Transverse colon (tissue), 4 donors: ENCODE measurements at places on chromosomes 13 and 19.

- no peak for DNase-seq
Measured at GRCh38 chr19:57473646-57474045, 3.7 kb downstream of the ZNF772 start.

DNA sequence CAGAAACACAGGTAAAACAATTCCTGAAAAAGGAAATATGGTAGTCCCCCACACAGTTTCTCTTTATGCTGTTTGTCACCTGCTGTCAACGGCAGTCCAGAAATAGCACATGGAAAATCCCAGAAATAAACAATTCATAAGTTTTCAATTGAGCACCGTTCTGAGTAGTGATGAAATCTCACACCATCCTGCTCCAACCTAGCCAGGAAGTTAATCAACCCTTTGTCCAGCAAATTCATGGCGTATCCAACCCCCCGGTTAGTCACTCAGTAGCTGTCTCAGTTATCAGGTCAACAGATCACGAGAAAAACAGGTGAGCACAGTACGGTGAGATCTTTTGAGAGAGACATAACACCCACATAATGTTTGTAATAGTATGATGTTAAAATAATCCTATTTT is 74.2 kb downstream of the TUBGCP3 start:
- DNase-seq: no peak

GRCh38 chr19:42468273-42468796 is 25.6 kb upstream of the CXCL17 start:
- peak; percentile 68 for DNase-seq

- DNase-seq: no peak
Measured at GRCh38 chr13:68254151-68254550, 1024.0 kb upstream of the PCDH9 start.

DNA sequence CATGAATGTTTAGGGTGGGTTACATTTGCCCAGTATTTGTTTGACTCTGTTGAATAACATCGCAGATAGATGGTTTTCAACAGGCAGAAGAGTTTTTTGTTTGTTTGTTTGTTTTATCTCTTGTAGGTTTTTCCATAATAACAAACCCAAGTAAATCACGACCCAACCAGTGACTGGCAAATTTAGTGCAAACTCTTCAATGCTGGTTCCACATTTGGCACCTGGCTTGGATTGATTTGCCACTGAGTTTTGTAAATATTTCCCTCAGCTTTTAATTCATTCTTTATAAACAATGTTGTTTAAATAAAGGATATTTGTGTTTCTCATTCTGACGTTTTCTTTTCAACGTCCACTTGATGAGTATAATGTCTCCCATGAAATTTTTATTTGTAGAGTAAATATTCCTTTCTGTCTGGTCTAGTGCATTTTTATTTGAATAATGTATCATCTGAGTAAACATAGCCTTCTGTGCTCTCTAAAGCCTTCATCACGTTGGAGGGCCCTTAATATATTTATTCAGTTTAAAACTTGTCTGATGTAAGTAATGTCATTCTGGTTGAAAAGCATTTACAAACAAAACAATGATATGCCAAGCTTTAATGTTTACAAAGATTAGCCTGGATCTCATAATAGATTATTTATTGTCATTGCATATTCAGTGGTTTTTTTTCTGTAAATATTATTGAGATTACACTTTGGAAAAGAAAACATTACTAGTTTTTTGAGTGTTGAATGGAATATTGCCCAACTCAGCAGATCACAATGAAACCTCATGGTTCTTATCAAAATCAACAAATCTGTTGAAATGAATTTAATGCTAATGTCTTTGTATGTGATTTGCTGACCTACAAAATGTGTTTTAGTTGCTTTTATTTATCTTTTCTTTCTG is 90.4 kb upstream of the PEG3 start:
- DNase-seq: no peak

- DNase-seq: no peak
Measured at GRCh38 chr13:74205313-74205690, 71.1 kb upstream of the KLF12 start.

- no peak for DNase-seq
Measured at GRCh38 chr13:98033277-98034247, 80.1 kb downstream of the IPO5 start.

GRCh38 chr13:27679896-27680295 is 58.2 kb downstream of the POLR1D start:
- DNase-seq: no peak

- no peak for DNase-seq
Measured at GRCh38 chr19:8004723-8005513, 523 bp downstream of the ELAVL1 start.

GRCh38 chr19:17539238-17540117 is 16.0 kb upstream of the COLGALT1 start:
- DNase-seq: peak; percentile 90

DNA sequence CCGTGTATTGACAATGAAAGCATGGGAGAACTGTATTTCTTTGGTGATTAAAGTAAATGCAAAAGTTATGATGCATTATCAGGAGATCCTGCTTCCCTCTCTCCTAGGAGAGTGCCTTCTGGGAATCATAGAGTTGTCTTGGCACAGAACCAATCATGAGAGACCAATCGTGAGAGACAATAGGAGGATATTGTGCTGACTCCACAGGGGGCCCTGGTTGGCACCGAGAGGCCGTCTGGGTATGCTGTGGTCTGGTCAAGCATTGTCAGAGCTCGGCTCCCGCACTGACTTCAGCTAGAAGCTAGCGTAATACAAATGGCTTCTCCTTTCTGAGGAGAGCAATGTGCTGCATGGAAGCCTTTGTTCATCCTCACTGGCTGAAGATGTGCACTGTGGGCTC is 131.5 kb upstream of the GJB6 start:
- no peak for DNase-seq

DNA sequence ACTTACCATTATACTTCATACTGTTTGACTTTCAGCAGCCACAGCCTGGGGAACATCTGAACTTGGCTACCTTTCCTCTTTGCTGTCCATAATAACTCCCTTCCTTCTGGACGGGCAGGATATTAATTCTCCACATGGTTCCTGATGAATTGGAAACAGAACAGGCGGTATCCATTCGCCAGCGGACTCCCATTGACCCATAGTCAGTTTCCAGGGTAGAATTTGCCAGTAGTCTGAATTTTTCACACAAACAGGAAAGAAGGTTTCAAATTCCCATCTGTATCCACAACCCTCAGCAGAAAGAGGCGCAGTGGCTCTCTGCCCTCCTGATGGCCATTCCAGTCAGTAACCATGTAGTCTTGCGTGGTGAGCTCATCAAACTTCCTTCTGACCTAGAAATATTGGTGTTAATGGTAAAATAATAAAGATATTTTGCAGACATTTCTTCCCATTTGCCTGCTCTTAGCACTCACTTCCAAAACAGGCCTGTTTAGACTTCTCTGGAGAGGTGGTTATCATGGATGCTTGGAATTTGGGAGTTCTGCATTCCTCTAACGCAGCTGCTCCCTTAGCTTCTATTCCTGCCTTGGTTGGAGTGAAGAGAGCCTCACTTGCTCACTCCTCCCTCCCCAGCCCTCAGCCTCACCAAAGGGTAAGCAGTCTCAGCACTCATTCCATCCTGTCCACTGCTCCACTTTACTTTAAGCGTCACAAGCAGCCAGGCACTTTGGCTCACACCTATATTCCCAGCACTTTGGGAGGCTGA is 75.0 kb upstream of the OXGR1 start:
- no peak for DNase-seq

- peak; percentile 48 for DNase-seq
Measured at GRCh38 chr19:16435238-16435917, 36.4 kb downstream of the EPS15L1 start.

DNA sequence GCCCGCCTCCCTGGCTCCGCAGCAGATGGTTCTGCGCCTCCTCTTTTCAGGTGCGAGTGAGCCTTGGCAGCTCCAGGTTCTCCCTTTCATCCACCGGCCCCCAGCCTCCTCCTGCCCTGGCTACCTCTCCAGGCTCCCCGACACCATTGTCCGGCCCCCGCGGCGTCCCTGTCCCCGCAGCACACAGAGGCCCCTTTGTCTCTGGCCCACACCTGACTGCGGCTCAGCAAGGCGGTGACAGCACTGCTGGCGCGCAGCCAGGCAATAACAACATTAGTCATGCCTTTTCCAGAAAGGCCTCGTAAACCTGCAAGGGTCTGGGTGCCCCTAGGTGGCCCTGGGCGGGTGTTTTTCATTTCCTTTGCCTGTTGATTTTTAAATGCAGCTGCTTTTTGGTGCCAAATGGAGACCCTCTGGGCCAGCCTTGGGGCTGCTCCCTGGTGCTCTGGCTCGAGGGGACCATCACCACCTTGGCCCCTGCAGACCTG is 73.2 kb upstream of the MEDAG start:
- peak; percentile 94 for DNase-seq

DNA sequence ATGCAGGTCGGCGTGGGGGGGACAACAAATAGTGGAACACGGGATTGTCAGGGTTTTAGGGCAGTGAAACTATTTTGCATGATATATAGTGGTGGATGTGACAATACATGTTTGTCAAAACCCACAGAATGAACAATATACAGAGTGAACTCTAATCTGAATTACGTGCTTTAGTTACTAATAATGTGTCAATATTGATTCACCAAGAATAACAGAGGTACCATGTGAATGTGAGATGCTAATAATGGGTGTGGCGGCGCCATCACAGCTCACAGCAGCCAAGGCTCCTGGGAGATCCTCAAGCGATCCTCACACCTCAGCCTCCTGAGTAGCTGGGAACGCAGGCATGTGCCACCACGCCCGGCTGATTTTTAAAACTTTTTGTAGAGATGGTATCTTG is 12.9 kb downstream of the ELAVL1 start:
- DNase-seq: no peak

DNA sequence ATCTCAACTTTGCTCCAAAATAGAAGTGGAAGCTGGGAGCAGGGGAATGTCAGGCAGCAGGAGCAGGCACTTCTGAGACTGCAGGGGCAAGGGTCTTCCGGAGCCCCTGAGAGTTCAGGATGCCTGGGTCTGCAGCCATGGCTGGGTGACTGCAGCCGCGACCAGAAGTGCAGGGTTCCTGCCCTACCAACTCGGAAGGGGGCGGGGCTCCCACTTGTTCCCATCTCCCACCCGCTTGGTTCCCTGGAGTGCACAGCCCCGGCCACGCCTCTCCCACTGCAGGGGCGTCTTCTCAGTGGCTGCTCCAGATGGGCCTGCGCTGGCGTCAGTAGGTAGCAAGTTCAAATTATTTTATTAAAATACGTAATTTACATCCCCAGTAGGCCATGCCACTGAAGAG is 1631.7 kb downstream of the OLFM4 start:
- DNase-seq: no peak

DNA sequence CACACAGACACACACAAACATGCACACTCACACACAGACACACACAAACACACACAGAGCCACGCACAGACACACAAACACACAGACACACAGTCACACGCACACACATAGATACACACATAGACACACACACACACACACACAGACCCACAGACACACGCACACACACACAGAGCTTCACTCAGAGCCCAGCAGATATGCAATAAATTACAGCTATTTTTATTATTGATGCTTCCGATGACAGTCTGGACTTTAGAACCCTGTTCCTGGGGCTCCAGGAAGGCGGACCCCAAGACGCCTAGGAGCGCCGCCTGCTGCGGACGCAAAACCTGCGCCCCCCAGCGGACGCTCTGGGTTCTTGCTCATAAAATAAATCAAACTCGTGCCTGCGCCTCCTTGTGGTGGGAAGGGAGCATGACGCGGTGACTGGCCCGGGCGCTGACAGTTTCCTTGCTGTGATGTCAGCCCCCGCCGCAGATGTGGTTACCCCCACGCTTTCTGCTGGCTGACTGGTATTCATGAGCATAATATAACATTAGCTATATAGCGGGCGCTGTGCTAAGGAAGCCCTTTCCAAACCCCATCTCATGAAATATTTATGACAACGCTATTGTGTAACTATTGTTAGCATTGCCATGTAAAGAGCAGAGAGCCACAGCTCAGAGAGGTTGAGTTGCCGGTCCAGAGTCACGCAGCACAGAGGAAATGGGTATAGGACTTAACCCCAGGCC is 64.4 kb upstream of the TM9SF2 start:
- DNase-seq: peak; percentile 90

DNA sequence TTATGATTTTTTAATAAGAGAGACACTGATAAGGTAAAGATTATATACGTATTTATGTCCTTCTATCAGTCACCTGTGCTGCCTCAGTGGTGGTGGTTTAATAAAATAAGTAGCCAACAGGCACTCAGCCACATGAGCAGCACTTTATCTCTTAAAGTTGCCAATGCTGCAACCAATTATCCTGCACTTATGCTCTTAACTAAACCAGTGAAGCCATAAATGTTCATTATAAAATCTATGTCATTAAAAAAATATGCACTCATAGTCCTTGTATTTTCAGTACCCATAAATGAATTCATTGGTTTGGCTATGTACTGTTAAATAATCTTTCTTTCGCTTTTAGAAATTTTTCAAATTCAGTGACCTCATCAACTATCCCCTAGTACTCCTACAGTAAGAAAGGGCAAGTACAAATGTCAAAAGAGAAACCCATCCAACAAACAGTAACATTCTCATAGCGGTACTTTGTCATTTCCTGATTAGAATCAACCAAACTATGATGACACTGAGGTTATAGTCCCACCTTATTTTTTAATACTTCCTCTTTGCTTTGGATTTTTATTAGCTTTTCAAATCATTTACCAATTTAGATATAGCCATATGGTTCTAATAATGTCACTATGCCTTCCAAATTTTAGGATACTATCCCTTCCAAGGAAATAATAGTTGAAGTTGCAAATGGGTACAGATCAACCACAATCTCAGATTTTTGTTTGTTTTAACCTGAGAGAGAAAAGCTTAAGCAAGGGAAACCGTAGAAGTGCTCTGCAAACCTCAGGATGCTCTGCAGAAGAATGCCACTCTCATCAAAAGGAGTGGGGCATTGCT is 190.9 kb downstream of the KLF12 start:
- DNase-seq: no peak

DNA sequence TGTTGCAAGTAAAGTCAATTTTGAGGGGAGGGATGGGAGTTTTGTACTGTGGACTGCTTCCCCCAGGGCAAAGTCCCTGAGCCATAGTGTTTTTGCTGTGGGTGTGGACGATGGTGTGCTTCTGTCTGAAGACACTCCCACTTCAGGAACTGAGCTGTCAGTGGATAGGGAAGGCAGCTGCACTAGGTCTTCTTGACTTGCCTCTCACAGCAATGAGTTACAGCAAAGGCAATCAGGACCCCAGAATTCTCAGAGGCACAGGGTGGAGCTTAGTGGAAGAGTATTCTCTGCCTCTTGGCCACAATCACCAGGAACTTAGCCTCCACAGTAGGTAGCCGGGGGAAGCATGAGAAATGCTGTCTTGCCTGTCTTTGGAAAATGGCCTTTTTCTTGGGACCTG is 1416.6 kb upstream of the MIR17HG start:
- DNase-seq: no peak

GRCh38 chr19:3142292-3142670 is 6.4 kb downstream of the GNA15 start:
- DNase-seq: no peak

DNA sequence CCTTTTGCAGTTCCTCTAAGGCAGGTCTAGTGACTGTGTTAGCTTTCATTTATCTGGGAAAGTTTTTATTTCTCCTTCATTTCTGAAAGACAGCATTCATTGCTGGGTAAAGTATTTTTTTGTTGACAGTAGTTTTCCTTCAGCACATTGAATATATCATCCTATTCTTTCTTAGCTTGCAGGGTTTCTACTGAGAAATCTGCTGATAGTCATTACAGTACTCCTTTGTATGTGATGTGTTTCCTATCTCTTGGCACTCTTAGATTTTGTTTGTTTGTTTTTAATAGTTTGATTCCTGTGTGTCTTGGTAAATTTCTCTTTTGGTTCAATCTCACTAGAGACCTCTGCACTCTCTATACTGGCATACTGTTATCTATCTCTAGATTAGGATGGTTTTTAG is 1667.9 kb downstream of the SLITRK1 start:
- DNase-seq: no peak

GRCh38 chr19:9906475-9907087 is 29.7 kb downstream of the OLFM2 start:
- DNase-seq: no peak
